Transverse colon (tissue), 4 donors: ENCODE measurements at places on chromosomes 4 and X. TPM values are rescaled to one million over a fixed set of nuclear protein-coding genes. Genes with fewer than 3 reads are reported as not detected.

The NEIL3 gene
- not detected for total RNA-seq

The XK gene
- total RNA-seq, result 54.3 TPM

The UGT8 gene
- total RNA-seq, result 60.5 TPM

The RTL9 gene
- not detected for total RNA-seq

The LUZP4 gene
- total RNA-seq, result not detected

The C4orf36 gene
- 0.27 TPM for total RNA-seq

The LNX1 gene
- 2.6 TPM for total RNA-seq

The CXXC4 gene
- total RNA-seq, result 1.7 TPM

The PDCL2 gene
- total RNA-seq, result not detected

The MAP3K15 gene
- 0.16 TPM for total RNA-seq

The DRD5 gene
- not detected for total RNA-seq

The DGKK gene
- total RNA-seq, result not detected

The PCYT1B gene
- total RNA-seq, result not detected

The TRIM2 gene
- 86.0 TPM for total RNA-seq

The SLC35A2 gene
- 48.3 TPM for total RNA-seq

The TLR6 gene
- 1.6 TPM for total RNA-seq

The GIMD1 gene
- not detected for total RNA-seq

The NDST4 gene
- not detected for total RNA-seq

The CSAG1 gene
- total RNA-seq, result not detected

The ARHGEF6 gene
- 11.1 TPM for total RNA-seq

The CHRDL1 gene
- total RNA-seq, result 13.5 TPM

The RHOXF2B gene
- total RNA-seq, result not detected

The DRP2 gene
- 1.5 TPM for total RNA-seq

The PHF8 gene
- total RNA-seq, result 33.7 TPM

The RBM10 gene
- 28.6 TPM for total RNA-seq

The TMEM150C gene
- not detected for total RNA-seq

The CLDN22 gene
- not detected for total RNA-seq

The MEPE gene
- not detected for total RNA-seq

The C4orf50 gene
- total RNA-seq, result not detected

The PRRG3 gene
- 1.8 TPM for total RNA-seq

The YY2 gene
- 1.2 TPM for total RNA-seq

The CLNK gene
- total RNA-seq, result 0.48 TPM
